Effector memory CD4-positive, alpha-beta T cell (primary cell): ENCODE measurements at places on chromosomes 2 and 18.

DNA sequence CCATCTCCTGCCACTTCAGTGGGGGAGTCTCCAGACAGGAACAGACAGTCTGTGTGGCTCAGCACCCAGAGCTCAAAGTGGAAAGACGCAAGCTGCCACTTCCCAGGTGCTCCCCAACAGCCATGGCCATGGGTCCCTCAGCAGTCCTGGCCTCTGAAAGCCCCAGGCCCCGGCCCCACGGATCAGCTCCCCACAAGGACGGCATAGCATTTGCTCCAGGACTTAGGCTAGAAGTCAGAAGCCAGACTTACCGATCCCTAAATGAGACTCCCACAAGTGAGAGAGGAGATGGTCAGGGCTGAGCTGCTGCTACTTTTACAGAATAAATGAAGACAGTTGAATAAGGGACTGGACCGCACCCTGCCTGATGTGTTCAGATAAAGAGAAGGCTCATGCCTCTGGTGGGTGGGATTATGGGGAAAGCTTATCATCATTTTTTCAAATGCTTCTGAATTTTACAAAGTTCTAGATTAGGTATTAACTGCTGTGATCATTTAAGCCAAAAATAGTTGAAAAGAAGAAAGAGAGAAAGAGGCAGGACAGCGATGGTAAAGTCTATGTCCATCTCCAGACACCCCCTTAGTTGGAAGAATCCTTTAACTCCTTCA lies 50.5 kb downstream of the ADD2 start:
- DNase-seq: no peak

DNA sequence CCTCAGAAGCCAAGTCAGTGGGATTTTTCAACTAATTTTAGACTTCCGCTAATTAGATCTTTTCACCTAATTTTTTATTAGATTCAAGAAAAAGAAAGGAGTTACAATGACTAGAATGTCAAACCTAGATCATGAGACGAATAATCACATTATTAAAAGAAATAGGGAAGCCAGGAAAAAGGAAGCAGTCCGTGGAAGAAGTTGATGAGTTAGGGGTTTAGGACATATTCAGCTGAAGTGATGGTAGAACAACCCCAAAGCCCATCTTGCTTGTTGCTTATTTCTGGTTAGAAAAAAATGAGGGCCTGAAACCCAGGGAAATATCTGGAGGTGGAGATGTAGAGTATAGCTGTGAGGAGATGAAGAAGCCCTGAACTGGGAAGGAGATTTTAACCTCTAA lies 8.0 kb downstream of the KLF7 start:
- DNase-seq: no peak

DNA sequence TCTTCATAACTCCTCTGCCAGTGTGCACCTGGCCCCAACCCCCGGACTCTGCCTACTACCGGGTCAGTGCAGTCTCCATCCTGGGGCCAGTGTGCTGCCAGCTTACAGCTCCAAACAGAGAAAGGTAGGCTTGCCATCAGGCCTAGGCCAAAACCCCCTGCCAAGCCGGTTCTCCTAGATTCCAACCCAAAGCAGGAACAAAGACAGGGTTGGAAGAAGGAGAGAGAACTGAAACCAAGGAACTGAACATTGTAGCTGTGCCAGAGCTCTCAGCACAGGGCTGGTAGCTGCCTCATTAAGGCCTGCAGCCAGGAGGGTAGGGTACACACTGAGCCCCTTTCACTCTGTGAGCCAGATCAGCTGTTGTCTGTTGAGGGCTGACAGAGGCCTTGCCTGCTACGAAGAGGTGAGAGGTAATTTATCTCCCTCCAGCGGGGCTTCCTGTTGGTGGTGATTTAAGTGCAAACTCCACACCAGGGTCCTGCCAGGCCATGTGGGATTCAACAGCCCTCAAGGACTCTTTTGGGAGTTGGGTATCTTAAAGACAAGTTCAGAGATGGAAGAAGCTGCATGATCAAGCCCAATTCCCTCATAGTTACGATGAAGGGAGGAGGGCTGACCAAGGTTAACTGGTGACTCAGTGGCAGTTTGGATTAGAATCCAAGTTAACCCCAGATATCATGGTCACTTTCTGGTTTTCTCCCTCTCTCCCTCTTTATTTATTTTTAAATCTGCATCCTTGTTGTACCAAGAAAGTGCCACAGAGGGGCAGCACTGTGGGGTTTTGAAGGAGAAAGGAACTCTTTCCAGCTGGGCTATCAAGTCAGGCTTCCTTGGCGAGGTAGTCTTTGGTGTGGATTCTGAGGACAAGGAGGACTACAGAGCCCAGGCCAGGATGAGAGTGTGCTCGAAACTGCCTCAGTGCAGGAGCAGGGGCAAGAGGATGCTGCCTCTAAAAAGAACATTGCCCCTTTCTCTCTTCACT lies 48.1 kb downstream of the CYRIA start:
- DNase-seq: no peak

DNA sequence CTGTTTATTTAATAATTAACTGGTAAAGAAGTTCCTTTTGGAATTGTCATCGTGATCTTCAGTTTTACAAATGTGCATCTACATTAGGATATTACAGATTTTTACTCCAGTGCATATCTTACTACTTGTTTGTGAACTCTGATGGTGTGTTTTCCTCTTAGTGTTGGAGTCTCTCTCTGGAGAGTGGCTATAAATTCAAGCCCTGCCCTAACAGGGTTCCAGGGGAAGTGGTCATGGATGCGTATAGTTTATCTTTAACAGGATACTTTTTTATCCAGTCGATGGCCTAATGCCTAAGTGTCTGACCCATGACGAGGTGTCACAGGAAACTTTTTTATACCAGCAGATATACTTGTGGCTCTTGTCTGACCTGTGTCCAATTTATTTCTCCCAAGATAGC lies 75.4 kb downstream of the CHN1 start:
- no peak for DNase-seq

DNA sequence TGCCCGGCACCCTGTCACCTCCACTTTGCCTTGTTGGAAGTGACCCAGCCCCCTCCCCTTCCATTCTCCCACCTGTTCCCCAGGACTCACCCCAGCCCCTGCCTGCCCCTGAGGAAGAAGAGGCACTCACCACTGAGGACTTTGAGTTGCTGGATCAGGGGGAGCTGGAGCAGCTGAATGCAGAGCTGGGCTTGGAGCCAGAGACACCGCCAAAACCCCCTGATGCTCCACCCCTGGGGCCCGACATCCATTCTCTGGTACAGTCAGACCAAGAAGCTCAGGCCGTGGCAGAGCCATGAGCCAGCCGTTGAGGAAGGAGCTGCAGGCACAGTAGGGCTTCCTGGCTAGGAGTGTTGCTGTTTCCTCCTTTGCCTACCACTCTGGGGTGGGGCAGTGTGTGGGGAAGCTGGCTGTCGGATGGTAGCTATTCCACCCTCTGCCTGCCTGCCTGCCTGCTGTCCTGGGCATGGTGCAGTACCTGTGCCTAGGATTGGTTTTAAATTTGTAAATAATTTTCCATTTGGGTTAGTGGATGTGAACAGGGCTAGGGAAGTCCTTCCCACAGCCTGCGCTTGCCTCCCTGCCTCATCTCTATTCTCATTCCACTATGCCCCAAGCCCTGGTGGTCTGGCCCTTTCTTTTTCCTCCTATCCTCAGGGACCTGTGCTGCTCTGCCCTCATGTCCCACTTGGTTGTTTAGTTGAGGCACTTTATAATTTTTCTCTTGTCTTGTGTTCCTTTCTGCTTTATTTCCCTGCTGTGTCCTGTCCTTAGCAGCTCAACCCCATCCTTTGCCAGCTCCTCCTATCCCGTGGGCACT lies 4.5 kb downstream of the RETREG2 start:
- no peak for DNase-seq
